ENCODE measurements at places on chromosomes 4 and X.

DNA sequence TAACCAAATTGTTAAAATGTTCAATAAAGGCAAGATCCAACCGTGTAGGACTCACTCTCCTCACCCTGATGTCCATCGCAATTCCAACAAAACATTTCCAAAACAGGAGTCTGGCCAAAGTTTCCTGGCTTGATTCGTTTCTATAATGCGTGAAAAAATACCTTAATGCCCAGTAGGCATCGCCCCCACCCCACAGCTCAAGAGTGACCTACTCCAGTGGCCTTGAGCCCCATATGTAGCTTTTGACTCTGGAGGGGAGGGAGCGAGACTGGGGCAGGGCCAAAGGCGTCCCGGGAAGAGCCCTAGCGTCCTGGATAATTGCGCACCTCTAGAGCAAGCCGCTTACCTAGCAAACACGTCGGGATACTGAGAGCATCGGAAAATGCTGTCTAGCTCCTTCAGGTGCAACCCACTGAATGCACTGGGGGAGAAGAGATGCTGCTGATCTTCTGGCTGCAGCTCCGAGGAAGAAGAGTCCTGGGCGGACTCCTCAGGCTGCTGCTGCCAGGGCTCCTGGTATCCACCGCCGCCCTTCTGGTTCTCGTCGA is 55.6 kb upstream of the NKAP start:
- DNase-seq: no peak

DNA sequence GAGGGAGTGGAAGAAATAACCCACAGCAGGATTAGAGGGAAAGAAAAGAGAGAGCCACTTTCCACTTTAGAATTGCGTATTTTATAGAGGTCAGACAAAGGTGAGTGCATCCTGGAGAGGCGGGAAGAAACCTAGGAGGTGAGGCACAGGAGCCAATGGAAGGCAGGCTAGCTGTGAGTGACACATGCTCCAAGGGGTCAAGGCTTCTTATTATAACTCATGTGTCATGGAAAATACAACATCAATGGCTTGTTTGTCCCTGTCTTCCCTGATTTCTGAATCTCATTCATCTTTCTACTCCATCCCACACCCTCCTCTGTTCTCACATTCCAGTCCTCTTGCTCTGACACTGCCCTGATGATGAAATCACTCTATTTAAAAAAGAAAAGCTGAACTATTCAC is 14.4 kb downstream of the ANXA3 start:
- DNase-seq: no peak

DNA sequence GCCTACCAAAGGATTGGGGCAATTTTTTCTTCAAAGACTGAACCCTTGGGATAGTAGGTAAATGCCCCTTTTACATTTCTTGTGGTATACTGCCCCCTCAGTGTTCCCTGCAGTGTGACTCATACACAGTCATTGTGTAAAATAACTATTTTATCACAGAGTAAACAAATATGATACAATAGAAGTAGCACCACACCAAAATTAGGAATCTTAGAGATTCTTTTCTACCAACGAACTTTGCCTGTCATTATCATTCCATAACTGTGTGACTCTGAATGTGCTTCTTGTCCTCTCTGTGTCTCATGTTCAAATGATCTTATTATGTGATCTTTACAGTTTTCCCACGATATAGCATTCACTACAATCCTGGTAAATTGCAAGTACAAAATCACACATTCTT is 517.0 kb downstream of the ZIC3 start:
- no peak for DNase-seq

DNA sequence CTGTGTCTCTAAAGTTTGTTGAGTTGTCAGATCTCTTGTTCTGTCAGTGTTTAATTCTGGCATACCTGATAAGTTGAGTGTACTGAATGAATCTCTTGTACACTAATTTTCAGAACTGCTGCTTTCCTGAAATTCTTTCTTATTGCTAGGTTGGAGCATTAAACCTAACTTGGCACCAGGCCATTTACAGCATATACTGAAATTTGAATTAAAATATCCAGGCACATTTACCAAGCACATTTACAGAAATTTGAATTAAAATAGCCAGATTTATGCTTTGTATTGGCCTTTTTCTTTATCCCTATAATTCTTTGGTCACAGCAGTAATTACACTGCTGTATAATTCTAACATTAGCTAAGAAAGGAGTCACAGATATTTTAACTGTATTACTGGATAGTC is 8.9 kb downstream of the TMEM33 start:
- DNase-seq: no peak

GRCh38 chrX:130119312-130119898 is 9.1 kb upstream of the ELF4 start:
- DNase-seq: no peak

- DNase-seq: no peak
These were observed 25.6 kb upstream of the MXD4 start for GRCh38 chr4:2287594-2287915.

DNA sequence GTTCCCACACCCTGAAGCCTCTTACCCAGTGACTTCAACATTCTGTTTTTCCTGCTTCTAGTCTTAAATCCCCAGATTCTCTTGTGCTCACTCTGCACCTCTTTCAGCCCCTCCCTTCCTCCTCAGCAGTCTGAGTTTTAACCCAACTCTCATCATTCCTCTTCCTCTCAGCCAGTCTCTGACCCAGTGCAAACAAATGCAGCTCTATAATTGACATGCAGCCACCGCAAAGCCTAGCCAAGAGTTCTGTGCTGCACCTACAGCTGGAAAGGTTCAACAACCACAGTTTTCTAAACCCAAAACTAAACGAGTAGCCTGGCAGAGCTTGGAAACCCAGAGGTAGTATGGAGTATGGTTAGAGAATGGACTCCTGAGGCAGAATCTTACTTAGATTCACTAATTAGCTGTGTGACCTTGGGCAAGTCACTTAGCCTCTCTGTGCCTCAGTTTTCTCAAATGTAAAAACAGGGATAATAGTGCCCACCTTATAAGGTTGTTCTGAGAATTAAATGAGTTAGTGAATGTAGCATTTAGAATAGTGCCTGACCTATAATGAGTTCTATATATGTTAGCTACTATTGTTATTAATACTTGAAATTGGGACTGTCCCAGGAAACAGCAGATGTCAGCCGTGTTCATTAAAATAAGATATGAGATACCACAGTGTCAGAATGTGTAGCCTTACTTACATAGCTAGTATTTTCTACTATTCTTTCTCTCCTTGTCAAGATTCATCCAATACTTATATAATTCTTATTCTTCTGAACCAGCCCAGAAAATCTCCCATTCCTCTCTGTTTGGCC is 3.5 kb downstream of the TMEM154 start:
- no peak for DNase-seq

DNA sequence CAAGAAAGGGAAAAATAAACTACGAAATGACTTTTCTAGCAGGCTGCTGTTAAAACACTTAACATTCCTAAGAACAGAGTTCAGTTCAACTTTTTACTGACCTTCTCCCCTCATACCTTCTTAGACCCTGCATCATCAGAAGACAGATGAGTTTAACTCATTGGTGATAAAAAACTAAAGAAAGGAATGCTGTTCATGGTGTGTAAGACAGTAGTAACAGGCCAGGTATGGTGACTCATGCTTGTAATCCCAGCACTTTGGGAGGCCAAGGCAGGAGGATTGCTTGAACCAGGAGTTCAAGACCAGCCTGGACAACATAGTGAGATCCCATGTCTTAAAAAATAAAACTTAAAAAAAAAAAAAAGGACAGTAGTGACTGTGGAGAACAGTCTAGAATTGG is 16.2 kb downstream of the RBM47 start:
- no peak for DNase-seq

- no peak for DNase-seq
These were observed 27.9 kb upstream of the PAPSS1 start for GRCh38 chr4:107747748-107748486.
